IMR-90 (cell line): ENCODE measurements at places on chromosomes 11 and 22. TPM values are rescaled to one million over a fixed set of nuclear protein-coding genes. Genes with fewer than 3 reads are reported as not detected.

DNA sequence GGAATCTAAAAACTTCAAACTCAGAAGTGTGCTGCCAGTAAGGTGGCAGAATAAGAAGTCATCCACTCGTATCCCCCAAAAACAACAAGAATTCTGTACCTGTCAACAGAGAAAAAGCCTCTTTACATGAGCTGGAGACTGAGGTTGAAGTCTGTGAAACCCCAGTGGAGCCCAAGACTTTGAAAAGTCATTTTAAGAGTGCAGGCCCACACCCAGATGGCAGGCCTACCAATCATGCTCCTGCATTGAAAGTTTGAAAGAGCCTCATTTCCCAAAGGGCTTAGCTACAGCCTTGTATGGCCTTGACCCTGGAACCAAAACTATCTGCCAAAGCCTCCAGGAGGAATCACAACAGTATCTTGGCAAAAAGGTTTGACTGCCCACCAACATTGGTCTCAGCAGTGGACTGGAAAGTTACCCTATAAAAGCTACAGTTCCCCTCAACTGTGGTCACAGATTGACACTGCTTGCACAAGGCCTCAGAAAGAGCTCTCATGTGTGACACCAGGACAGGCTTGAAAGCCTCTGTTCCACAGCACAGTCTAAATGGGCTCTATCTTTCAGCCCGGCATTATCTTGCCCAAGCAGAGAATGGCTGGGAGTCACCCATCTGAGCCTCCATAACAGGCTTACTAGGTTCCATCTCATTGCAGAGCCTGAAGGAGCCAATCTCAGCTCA is 47.7 kb downstream of the SLC22A9 start:
- no peaks in the 10 kb centered on the region for H3K36me3 ChIP-seq
- H3K4me1 ChIP-seq, result no peaks in the 10 kb centered on the region
- H3K4me3 ChIP-seq, result no peak overlapping the region
- H3K27ac ChIP-seq, result no peak overlapping the region
- no peak for DNase-seq

GRCh38 chr11:79678780-79679452 is 238.1 kb upstream of the TENM4 start:
- H3K27me3 ChIP-seq, result no peaks in the 10 kb centered on the region
- H3K36me3 ChIP-seq, result no peaks in the 10 kb centered on the region
- no peak overlapping the region for H3K27ac ChIP-seq
- DNase-seq, result no peak
- no peaks in the 10 kb centered on the region for H3K4me1 ChIP-seq
- no peak overlapping the region for H3K4me3 ChIP-seq

- DNase-seq, result no peak
- H3K4me3 ChIP-seq, result no peak overlapping the region
Observed at GRCh38 chr11:13045734-13046133, 36.6 kb downstream of the RASSF10 start.

DNA sequence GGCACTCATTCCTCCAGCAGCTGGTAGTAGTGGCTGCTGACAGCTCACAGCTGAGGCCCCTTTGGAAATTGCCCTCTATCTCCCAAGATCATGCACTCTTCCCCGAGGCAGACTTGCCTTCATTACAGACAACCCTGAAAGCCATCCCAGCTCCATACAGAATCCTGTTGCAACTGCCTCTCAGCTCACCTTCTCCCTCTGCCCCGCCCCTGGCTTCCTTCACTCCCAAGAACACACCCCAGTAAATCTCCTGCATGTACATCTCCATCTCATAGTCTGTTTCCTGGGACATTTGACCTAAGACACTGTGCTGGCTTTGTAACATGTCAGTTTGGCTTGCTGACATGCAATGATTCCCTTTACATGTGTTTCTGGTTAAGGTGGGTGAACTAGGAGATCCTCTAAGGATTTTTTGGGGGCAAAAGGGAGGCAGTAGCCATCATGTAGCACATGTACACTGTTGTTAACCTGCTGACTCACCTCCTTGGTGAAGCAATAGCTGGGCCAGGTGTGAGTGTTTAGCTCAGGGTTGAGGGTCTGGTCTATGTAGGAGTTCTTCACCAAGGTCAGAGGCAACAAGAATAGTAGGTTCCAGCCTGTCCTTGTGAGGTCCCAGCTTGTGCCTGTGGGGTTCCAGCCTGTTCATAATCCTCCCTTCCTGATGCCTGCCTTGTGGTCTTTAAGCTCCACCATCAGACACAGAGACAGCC is 179.6 kb downstream of the CSNK2A3 start:
- no peaks in the 10 kb centered on the region; the same call in 1 of the 2 replicates for H3K4me1 ChIP-seq
- no peak overlapping the region for H3K4me3 ChIP-seq
- peaks cover 21% of the 10 kb centered on the region for H3K27me3 ChIP-seq
- no peak overlapping the region for H3K27ac ChIP-seq
- no peaks in the 10 kb centered on the region for H3K36me3 ChIP-seq
- DNase-seq, result no peak

DNA sequence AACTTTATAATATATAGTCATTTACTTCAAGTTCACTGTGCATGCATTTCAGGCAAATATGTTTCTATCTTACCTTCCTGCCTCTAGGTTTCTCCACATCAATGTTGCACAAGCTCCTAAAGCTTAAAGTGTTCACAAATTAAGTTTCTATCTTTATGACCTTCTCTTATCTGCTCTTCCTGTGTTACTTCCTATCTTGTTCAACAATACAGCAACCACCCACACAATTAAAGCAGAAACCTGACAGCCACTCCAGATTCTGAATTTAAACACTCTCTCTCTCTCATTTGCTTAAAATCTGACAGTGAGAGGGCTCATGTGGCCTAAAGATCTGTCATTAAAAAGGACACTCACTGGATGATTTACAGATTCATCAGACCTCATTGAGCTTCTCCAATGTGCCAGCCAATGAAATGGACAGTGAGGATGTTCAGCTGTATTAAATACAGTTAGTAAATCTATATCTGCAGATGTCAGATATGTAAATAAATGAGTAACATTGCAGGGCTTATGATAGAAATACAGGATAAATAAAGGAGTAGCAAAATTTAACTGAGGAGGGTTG is 10.9 kb downstream of the PDGFD start:
- H3K36me3 ChIP-seq, result no peaks in the 10 kb centered on the region
- no peaks in the 10 kb centered on the region for H3K27me3 ChIP-seq
- no peak for DNase-seq
- no peak overlapping the region for H3K4me3 ChIP-seq
- H3K4me1 ChIP-seq, result peaks cover 3% of the 10 kb centered on the region; the same call in 1 of the 2 replicates

- peak; percentile 43 for DNase-seq
- no peak overlapping the region for H3K27ac ChIP-seq
- H3K36me3 ChIP-seq, result no peaks in the 10 kb centered on the region
- H3K4me3 ChIP-seq, result no peak overlapping the region
- H3K27me3 ChIP-seq, result no peaks in the 10 kb centered on the region
- H3K4me1 ChIP-seq, result no peaks in the 10 kb centered on the region
Observed at GRCh38 chr11:40314327-40314726, 1145.1 kb downstream of the LRRC4C start.

DNA sequence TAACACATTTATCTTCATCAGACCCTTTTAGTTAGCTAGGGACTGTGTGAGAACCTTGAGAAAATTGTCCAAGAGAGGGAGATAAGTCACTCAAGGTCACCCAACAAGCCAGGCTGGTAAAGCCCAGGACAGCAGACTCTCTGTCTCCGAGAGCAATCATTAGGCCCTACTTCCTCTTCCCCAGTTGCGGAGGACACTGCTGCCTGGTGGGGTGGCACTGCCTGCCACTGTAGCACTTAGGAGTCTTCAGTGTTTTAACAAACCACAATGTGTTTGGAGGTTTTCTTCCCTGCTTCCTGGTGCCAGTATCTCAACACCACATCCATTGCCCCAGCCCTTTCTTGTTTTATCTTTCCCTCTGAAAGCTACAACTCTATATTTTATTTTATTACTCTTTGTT is 132.1 kb upstream of the LDLRAD3 start:
- H3K27ac ChIP-seq, result no peak overlapping the region
- H3K4me1 ChIP-seq, result peaks cover 2% of the 10 kb centered on the region
- no peak overlapping the region for H3K4me3 ChIP-seq
- H3K36me3 ChIP-seq, result no peaks in the 10 kb centered on the region; the same call in 1 of the 2 replicates
- no peaks in the 10 kb centered on the region for H3K27me3 ChIP-seq

CSF2RB gene
- total RNA-seq, result not detected in 2 replicates

MAJIN gene
- total RNA-seq, result not detected in 2 replicates

TSSK2 gene
- not detected in 2 replicates for total RNA-seq
